Caki2 (cell line): ENCODE measurements at places on chromosomes 16 and 17. TPM values are rescaled to one million over a fixed set of nuclear protein-coding genes. Genes with fewer than 3 reads are reported as not detected.

ACSM2A gene
- not detected in 2 replicates for total RNA-seq

CLDN9 gene
- 0.07 TPM in 1 of 2 replicates, not detected in the other for total RNA-seq

AMZ2 gene
- total RNA-seq, result 217 and 252 TPM in 2 replicates

CDH16 gene
- total RNA-seq, result 33.9 and 56.1 TPM in 2 replicates

KIFC3 gene
- 89.2 and 132 TPM in 2 replicates for total RNA-seq

RAPGEFL1 gene
- total RNA-seq, result 1.7 and 5.9 TPM in 2 replicates

CES4A gene
- 0.07 and 0.29 TPM in 2 replicates for total RNA-seq

TXNDC17 gene
- 104 and 186 TPM in 2 replicates for total RNA-seq

ATP1B2 gene
- total RNA-seq, result not detected in 2 replicates

ATP2A1 gene
- 0.12 and 0.71 TPM in 2 replicates for total RNA-seq

ARL5C gene
- total RNA-seq, result not detected in 2 replicates
